Endodermal cell (in vitro differentiated cells): ENCODE measurements at places on chromosomes 6 and 20.

DNA sequence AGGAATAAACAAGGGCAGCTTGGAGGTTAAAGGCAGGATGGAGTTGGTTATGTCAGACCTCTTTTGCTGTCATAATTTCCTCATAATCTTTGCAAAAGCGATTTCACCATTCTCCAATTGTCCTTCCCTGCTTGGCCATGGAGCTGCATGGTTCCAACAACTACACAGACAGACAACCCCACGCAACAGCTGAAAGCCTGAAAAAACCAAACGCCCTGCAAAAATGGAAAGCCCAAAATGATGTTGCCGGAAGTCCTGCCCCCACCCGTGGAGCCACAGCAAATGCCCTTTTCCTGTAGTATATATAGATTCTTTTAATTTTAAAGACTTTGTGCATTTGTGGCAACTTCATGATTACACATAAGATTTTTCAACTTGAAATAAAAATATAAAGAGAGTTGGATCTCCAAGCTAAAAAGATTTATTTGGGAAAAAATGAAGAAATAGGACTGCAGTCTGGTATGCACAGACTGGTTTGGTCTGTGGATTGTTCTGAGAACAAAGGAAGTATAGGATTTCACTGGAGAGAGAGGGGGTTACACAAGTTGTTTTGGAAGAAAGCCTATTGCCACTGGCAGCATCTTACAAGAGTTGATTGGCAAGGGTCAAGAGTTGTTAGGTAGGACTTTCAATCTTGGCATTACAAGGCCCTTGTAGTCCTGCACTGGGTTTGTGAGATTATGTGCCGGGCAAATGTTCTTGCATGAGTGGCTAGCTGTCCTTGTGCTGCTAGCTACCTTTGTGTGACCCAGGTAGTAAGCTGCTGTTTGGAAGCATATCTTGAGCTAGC is 190.0 kb downstream of the C6orf118 start:
- no peak for DNase-seq

DNA sequence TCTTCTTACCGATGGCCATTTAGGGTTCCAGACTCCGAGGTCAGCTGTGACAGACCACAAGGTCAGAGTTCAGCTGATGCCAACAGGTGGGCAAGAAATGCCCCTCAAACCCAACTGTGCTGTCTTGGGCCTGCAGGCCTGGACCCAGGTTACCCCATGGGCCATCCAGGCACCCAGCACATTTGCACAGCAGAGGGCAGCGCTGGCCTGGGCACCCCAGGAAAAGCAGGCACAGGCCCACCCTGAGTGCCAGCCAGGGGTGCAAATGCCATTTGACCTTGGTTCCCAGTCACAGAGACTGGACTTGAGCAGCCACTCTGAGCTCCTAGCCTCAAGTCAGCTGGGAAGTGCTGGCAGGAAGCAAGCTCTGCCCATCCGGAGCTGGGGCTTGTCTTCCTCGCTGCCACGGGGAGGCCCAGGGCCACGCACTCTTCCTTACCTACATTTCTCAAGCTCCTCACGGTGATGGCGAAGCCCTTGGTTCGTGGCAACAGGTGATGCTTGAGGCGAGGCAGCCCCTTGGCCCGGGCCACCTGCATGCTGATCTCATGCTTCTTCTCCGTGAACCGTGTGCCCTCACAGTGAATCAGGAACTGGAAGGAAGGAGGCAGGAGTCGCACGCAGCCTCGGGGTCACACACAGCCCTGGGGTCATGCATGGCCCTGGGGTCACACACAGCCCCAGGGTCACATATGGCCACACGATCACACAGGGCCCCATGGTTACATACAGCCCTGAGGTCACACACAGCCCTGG is 120.8 kb downstream of the AGPAT4 start:
- no peak for DNase-seq

DNA sequence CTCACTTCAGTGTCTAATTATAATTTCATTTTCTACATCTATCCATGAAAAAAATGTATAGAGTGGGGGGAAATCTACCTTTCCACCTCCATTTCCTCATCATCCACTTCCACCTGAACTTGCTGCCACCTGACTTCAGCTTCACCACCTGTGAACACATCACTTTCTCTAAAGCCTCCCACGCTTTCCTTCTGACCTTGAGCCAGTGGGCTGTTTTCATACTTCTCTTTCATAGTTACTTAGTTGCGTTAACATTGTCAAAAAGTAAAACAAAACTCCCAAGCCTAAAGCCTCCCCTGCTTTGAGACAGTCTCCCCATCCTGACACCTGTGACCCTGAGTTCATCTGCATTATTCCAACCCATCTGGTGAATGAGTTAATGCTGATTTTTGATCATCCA is 47.3 kb downstream of the KLHL31 start:
- DNase-seq: no peak

GRCh38 chr6:157381631-157382621 is 936 bp downstream of the ZDHHC14 start:
- peak; percentile 73 for DNase-seq

DNA sequence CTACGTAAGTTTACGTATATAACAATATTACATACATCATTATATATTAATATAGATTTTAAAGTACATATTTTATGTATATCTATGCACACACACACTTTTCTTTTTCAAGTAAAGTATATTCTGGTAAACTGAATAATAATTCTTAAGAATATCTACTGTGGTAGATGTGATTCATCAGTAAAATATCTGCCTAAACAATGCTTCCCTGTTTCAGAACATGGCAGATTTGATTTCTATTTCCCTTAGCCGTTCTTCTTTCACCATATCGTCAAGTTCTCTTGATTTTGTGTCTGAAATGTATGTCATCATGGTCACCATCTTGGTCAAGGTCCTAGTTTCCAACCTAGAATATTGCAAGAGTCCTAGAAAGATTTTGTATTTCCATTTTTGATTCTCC is 195.6 kb downstream of the HDGFL1 start:
- DNase-seq: no peak

- DNase-seq: no peak
These were observed 34.9 kb upstream of the UTRN start for GRCh38 chr6:144250276-144250675.

DNA sequence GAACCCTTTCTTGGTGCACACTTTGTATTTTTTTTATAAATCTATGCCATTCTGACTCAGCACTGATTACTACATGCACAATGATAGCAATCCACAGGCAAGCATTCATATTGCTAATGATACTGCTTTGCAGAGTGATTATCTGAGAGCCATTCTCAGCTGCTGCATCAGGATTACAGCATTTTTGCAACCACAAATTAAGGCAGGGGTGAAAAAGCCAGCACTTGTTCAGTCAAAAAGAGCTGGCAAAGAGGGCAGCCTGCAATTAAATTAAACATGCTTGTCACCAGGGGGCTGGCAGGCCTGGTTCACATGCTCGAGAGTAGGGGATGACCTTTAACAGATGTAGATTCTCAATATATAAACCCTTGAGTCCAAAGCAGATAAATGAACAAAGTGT is 40.7 kb upstream of the SLC17A4 start:
- no peak for DNase-seq

DNA sequence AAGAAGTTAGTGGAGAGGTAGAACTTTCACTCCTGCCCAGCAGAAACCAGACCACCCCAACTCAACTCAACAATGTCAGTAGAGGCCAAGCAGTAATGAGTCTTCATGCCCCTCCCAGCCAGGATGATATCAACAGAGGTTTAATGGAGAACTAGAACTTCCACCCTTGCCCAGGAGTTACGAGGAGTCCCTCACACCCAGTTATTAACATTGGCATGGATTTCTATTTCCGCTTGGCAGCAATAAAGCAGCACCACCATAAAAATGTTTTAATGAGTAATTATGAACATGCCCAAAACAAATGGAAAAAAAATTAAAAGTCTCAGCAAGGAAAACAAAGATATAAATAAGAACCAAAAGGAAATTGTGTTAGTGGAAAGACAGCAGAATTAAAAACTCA is 40.7 kb upstream of the ID4 start:
- DNase-seq: no peak

- DNase-seq: no peak
These were observed 95.6 kb downstream of the KIF16B start for GRCh38 chr20:16477632-16478031.

DNA sequence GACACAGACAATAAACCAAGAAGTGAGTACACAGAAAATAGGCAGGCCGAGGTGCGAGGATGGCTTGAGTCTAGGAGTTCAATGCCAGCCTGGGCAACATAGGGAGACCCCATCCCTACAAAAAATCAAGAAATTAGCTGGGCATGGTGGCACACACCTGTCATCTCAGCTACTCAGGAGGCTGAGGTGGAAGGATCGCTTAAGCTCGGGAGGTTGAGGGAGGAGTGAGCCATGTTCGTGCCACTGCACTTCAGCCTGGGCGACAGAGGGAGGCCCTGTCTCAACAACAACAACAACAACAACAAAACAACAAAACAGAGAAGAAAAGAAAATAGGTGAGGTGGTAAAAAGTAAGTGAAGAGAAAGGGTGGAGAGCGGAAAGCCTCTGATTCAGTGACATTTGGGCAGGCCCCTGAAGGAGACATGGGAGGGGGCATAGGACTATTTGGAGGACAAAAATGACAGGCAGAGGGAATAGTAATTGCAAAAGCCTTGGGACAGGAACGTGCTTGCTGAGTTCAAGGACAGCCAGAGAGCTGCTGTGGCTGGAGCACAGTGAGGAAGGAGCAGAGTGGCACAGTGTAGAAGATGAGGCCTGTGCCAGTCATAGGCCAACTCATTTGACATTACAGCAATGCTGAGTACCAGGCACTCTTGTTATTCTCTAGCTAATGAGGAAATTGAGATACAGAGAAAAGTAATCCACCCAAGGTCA is 160.6 kb downstream of the VEGFA start:
- DNase-seq: no peak

DNA sequence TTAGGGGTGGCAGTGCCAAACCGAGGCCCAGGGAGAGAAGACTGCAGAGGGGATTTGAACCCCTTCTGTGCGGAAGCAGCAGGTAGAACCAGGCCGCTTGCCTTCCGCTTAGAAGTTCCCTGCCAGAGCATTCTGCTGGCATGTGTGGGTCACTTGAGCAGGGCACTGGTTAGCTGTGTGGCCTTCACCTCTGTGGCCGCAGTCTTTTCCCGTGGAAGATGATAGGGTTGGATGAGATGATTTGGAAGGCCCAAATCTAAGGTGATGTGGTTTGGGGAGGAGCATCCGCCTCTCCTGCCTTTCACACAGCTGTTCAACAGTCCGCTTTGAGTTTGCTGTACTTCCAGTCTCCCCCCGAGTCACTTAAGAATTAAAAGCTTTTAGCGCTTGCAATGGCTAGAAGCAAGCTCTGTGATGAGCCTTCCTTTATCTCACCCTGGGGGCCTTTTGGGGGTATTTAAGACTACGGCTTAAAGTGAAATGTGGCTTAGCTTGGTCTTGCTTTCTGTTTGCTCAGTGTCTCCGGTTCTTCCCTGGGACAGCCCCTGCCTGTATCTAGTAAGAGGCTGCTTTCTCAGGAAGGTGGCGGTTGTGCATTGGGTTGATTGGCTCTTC is 743 bp downstream of the CMTR1 start:
- peak; percentile 50 for DNase-seq

DNA sequence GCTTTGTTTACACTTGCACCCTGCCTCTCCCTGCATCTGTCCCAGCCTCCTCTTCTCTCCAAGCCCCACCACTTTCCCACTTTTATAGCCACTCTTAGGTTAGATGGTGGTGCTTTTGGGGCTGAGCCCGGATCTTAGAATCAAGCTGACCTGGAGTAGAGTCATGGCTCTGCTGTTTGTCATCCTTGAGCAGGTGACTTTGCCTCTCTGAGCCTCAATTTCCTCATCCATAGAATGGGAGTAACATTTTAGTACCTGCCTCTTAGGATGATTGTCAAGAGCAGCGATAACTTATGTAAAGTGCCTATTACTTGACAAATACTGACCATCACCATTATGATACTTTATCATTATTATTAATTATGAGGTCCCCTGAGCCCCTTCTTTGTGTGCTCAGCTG is 48.2 kb downstream of the CPNE5 start:
- no peak for DNase-seq

GRCh38 chr20:47362361-47363219 is 6.1 kb upstream of the ZMYND8 start:
- DNase-seq: no peak

- DNase-seq: no peak
These were observed 202.3 kb downstream of the RPS12 start for GRCh38 chr6:133016631-133017030.
